ENCODE measurements at places on chromosomes 3 and 15.

DNA sequence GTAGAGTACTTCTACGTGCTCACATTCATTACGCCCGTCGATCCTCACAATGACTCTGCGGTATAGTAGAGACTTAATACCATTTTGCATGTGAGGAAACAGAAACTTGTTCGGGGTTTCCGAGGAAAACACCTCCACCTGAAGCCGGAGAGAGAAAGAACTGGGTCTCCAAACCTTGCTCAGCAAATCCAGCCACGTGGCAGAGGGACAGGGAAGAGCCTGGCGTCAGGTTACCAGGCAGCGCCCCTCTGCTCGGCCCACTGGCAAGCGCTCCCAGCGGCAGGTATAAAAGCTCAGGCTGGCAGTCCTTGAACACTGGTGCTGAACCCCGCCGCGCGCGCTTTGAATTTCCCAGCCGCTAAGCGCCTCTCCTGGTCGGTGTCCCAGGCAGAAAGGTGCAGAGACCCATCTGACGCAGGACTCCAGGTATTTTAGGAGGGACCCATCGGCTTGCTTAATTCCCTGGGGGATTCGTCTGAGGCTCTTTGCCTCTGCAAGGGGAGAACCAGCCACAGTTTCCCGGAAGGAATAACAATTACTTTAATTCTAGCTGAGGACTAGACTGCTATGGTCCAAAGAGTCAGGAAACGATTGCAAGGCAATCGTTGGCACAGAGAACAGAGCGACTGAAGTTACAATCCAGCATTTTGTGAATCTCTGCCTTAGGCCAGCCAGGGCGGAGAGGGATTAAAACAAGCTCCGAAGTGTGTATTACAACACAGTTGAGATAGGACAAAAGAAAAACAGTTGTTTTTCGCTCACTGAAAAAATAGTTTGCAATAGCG, at the start of gene C2CD4A:
C2CD4A (plus strand) TSS at position 315 of the 785 bp plus-strand sequence. CDS start 637 bp downstream, outside the sequence.
- DNase-seq = peak; percentile 70

DNA sequence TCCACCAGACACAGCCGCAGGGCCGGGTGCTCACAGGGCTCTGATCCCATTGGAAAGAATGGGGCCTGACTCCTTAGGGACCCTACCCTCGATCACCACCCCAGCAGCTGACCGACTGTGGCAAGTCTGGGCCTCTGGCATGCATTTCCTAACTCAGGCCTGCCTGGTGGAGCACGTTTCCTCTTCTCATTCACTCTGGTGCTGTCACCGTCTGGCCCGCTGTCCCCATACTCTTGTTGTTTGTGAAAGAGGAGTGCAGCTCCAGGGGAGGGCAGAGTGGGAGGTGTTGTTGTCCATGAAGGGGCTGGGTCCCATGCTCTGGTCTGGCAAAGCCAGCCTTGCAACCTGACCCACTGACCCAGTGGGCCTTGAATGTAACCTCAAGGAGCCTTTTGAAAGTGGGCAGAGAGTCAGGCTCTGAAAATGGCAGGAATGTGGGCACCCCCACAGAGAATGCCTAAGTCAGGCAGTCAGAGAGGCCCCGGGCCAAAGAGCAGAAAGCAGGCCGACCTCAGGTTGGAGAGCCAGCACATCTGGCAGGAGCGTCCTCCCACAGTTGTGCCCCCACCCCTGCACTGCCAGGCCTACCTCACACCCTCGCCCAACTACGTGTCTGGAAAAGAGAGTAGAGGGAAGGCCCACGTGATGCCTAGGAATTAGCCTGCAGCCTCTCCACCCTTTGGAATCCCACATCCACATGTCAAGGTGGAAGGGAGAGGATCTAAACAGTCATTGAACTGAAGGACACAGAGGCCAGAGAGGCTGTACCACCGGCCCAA, 10.9 kb downstream of the SEMA7A start:
- DNase-seq = peak; percentile 73

DNA sequence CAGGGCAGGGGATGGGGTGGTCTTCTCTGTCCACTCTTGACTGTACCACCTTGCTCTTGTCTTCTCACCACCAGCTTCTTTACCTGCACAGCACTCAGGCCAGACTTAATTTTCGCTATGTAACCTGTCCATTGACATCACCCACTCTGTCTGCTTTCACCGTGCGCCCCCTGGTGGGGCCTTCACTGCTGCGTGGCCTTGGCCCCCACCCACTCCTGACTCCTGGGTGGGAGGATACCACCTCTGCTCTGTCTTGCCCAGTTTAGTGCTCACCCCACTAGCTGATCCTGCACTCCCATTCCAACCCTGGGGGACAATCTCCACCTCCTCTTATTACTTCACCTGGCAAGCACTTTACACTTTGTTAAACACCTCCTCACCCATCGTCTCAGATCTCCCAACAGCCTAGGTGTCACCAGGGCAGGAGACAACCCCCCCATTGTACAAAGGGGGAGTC, 17.7 kb downstream of the PTH1R start:
- DNase-seq = peak; percentile 86

GRCh38 chr3:62361824-62362223, 11.5 kb downstream of the FEZF2 start:
- no peak for DNase-seq

DNA sequence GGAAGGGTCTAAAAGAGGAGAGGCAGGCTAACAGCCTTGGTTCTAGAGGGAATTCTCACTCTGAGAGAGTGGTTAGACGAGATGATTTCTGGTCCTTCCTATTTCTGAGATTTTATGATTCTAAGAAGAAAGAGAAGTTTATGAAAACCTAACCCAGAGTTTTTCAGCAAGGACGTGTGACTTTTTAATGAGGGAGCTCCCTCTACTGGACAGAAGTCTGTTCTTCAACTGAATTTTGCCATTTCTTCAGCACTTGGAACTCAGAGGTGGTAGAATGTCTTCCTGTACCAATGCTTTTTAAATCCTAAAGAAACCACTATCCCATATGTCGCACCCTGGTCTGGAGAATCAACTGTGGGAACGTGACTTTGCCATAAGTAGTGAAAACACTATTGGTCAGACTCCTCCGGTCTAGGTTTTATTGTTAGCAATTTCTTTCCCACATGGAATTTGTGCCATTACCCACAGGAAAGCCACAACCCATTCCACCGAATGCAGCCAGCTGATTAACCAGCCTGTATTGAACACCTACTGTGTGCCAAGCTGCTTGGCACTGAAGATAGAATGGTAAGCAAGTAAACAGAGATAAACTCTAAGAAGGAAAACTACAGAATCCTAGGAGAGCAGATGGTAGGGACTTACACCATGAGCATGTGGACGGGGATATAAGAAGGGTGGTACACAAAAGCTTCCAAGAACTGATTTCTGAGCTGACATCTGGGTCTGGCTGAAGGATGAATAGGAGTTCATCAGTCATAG, 199.5 kb upstream of the LMCD1 start:
- no peak for DNase-seq

GRCh38 chr3:34102288-34102687, 303.9 kb downstream of the PDCD6IP start:
- DNase-seq = no peak

GRCh38 chr3:43707998-43708397, 17.3 kb downstream of the ABHD5 start:
- no peak for DNase-seq

DNA sequence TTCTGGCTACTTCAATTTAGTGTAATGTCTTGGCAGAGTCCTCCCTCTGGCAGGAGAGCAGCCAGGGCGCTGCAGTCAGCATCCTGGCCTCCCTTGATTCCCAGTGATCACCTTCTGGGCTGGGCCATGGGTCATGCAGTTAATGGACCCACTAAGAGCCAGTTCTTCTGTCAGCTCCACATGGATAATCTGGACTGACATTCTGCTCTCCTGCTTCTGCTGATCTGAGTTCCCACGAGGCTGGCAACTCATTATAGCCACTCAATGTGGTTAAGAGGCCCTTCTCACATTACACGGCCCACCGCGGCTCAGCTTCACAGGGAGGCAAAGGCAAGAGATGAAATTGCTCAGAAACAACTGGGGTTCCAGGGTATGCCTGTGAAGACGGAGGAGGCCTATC, 94.0 kb downstream of the WDR76 start:
- no peak for DNase-seq

- DNase-seq = no peak
These were observed 19.2 kb downstream of the P3H2 start for GRCh38 chr3:190101320-190102011.

DNA sequence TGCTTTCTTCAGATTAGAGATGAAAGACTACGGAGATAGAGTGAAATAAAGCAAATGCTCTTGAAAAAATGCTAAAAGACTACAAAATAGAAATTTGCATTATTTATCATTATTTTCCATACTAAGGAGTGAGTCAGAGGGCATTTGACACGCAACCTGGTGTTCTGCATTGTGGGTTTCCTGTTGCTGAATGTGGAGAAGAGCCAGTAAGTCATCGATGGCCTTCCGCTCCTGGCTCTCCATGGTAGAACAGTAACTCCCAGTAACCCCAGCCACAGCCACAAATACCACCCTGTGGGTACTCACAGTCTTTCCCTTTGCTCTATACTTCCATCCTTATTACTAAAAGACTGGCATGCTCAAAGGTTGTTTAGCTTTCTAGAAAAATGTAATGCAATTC, 61.5 kb downstream of the CGGBP1 start:
- no peak for DNase-seq

- peak; percentile 82 for DNase-seq
These were observed at the start of gene C3orf70 for GRCh38 chr3:185152410-185153170. Gene C3orf70 (minus strand): TSS chr3:185153060. CDS start chr3:185152823, 237 bp downstream.

GRCh38 chr3:197064771-197065170, 35.2 kb upstream of the MELTF start:
- DNase-seq = no peak

DNA sequence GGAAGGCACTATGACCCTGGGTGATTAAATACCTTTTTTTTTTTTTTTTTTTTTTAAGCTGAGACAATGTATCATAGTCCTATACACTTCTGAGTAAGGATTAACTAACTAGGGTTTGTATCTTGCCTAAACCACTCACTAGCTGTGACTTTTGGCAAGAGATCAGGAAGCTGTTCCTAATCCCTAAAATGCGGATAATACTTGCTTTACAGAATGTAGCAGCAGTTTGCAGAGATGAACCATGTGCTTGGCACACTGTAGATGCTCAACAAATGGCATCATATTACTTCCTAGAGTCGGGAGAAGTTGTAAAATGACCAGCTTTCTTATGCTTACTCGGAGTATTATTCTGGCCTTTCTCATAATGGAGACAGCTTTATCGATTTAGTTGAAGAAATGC, 25.6 kb upstream of the PYGO1 start:
- DNase-seq = no peak

DNA sequence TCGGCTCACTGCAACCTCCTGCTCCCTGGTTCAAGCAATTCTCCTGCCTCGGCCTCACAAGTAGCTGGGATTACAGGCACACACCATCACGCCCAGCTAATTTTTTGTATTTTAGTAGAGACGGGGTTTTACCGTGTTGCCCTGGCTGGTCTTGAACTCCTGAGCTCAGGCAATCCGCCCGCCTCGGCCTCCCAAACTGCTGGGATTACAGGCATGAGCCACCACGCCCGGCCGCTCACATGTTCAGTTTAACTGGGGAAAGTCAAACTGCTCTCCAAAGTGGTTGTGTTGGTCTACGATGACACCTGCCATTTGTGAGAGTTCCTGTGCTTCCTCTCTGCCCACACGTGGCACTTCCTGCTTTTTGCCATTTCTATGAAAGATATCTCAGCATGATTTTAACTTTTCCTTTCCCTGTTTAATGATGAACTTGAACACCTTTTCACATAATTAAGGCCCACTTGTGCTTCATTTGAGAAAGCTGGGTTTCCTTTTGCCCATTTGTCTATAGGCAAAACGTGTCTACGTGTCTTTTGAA, 877 bp upstream of the GP5 start:
- no peak for DNase-seq

DNA sequence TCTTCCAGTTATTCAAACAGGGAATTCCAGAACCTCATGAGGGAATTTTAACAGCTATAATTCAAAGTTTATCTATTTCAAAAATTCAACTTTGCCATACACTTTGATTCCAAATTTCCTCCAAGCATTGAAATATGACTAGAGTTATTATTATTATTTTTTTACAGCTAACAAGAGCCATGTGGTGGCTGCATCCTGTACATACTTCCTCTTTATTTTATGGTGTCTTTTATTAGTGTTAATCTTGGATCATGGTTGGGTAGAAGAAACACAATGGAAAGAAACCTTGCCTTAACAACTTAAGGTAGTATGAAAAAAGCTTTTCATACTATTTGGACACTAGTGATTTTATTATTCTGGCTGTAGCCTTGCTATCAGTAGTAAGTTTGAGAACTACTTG, 52.7 kb downstream of the TFG start:
- DNase-seq = no peak

DNA sequence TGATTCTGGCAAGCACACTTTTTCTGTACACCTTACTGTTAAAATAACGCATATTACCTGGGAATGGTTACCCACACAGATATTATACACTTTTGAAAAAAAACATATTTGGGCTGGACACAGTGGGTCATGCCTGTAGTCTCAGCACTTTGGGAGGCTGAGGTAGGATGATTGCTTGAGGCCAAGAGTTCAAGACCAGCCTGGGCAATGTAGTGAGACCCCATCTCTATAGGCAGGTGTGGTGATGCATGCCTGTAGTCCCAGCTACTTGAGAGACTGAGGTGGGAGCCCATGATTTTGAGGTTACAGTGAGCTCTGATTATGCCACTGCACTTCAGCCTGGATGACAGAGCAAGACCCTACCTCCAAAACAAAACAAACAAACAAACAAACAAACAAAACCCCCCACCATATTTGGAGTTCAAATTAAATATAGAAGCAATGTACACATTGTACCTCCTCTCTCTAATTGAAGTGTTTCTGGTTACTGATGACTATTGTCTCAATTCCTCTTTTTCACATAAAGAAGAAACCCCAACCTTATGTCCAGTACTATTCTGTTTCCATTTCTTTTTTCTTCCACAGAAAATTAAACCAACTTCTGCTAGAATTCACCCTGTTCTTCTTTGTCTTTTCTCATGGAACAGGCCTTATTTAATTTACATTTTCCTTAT, 152.6 kb upstream of the UMPS start:
- DNase-seq = no peak

DNA sequence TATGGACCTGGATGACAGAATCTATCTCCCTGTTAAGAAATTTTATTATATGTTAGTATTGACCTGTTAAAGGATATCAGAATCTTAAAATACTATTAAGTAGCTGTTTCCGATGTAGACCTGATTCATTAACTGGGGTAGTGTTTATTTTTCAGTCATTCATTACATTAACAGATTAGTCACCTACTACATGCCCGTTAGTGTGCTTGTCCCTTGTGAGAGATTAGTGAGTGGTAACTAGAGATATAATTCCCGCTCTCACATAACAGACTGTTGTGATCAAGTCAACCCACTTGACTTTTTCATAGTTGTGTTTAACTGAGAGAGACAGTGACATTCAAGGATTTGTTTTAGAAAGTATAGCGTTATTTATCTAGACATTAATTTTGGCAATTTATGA, 166.8 kb downstream of the TCF12 start:
- DNase-seq = no peak

- DNase-seq = peak; percentile 26
These were observed 278.6 kb upstream of the TLE3 start for GRCh38 chr15:70376031-70376928.

DNA sequence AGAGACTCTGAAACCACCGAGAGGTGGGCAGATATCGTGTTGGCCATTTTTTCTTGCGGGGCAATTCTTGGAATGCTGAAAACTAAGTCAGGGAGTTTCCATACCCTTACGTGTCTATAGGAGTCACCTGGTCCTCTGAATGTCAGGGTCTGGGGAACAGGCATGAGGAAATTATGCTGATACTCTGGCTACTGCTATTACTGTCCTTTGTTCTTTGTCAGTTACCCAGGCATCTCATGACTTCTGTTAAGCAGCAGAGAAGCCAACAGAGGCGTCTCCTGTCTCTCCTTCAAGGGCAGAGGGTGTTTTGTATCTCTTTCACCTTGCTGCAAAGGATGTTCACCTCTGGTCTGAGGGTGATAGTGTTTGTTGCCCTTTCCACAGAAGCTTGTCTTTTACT, 559.5 kb upstream of the CCDC54 start:
- DNase-seq = no peak
